Chondrocyte (in vitro differentiated cells): ENCODE measurements at places on chromosomes 4 and X. TPM values are rescaled to one million over a fixed set of nuclear protein-coding genes. Genes with fewer than 3 reads are reported as not detected.

DNA sequence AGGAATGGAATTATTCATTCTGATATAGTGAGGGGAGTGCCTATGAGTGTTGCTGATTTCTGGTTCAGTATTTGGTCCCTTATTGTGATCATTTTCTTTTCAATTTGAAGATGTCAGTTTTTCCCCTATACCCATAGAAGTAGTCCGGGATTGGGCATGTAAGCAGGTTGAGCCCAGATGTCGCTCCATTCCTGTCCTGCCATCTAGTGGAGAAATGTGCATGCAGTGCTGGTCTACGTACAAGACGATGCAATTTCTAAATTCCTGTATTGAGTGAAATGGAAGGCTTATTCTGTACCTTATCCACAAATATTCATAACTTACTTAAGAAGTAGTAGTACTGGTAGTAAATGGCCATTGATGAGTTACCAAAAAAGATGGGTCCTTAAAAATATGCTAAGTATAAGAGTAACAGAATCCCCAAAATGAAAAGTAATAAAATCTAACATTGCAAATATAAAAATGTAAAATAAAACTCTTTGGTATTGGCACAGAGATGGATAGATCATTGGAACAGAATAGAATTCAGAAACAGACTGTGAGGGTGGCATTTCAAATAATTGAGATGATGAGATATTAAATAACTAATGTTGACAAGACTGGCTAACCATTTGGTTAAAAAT lies 60.9 kb downstream of the UGT8 start:
- peaks cover 52% of the 10 kb centered on the region for H3K27me3 ChIP-seq
- H3K4me1 ChIP-seq = no peaks in the 10 kb centered on the region
- no peak overlapping the region for H3K27ac ChIP-seq
- H3K36me3 ChIP-seq = no peaks in the 10 kb centered on the region
- H3K4me3 ChIP-seq = no peak overlapping the region
- DNase-seq = no peak

DNA sequence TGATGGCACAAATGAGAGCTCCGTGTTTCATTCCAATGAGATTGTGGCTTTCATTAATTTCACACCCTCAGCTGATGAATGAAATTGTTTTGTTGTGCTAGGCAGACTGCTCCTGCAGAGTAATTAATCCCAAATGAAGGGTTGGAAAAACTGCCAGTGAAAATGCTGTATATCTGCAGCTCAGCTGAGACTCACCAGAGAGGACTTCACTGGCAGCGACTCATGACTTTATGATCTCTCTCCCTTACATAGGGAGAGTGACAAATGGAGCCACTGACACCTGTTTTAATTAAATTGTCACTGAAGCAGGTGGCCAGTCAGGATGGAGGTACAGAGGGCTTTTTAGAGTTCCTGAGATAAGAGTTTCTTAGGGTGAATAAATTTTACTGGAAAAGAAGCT lies 24.8 kb downstream of the GRXCR1 start:
- no peaks in the 10 kb centered on the region for H3K36me3 ChIP-seq
- no peak for DNase-seq
- no peaks in the 10 kb centered on the region for H3K27me3 ChIP-seq
- H3K27ac ChIP-seq = no peak overlapping the region
- H3K4me3 ChIP-seq = no peak overlapping the region

- no peak overlapping the region for H3K4me3 ChIP-seq
- no peaks in the 10 kb centered on the region for H3K4me1 ChIP-seq
- H3K27me3 ChIP-seq = no peaks in the 10 kb centered on the region
- no peaks in the 10 kb centered on the region for H3K36me3 ChIP-seq
- no peak for DNase-seq
Measured at GRCh38 chrX:148333989-148334388, 166.4 kb upstream of the AFF2 start.

GRCh38 chr4:152187693-152188092 lies 348.2 kb downstream of the FBXW7 start:
- H3K36me3 ChIP-seq = peaks cover 2% of the 10 kb centered on the region
- no peak overlapping the region for H3K27ac ChIP-seq
- H3K4me1 ChIP-seq = peaks cover 2% of the 10 kb centered on the region
- H3K27me3 ChIP-seq = peaks cover 17% of the 10 kb centered on the region
- H3K4me3 ChIP-seq = no peak overlapping the region
- no peak for DNase-seq

- H3K36me3 ChIP-seq = no peaks in the 10 kb centered on the region
- H3K27ac ChIP-seq = no peak overlapping the region
- DNase-seq = no peak
- no peaks in the 10 kb centered on the region for H3K4me1 ChIP-seq
- no peak overlapping the region for H3K4me3 ChIP-seq
Measured at GRCh38 chr4:111546881-111547280, 598.4 kb upstream of the FAM241A start.

DNA sequence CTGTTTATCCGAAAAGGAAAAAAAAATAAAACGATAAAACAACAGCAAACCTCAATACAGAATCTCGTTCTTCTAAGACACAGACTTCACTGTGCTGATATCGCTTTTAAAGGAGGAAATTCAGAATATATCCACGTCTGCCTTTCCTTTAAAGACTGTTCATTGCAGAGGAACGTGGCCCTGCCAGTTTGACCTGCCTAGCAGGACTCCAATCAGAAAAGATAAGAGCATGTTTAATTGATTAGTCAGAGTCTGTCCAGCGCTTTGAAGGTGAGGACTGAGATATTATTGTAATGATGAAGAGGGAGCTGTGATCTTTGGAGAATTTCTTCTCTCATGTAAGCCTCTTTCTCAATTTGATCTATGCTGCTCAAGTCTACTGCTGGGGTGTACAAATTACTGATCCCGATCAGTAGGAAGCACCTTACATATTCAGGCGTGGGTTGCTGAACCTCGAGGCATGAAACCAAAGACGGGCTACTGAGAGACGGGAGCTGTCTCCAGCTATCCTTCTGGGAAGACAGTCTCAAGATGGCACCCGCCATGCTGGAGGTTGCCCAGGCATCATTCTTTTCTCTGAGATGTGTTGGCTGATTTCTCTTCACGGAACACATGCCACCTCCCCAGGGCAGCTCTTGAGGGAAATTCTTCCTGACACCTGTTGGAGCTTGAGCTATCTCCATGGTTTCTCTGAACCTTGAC lies 146.1 kb downstream of the SHOX start:
- no peaks in the 10 kb centered on the region for H3K36me3 ChIP-seq
- H3K4me3 ChIP-seq = no peak overlapping the region
- peaks cover 35% of the 10 kb centered on the region for H3K27me3 ChIP-seq
- peaks cover 3% of the 10 kb centered on the region for H3K4me1 ChIP-seq

Gene SPANXN3
- total RNA-seq = not detected in 3 replicates

GRCh38 chr4:134702374-134702773 lies 500.8 kb upstream of the PABPC4L start:
- H3K4me1 ChIP-seq = no peaks in the 10 kb centered on the region
- peaks cover 4% of the 10 kb centered on the region for H3K36me3 ChIP-seq
- H3K27ac ChIP-seq = no peak overlapping the region
- no peaks in the 10 kb centered on the region for H3K27me3 ChIP-seq
- H3K4me3 ChIP-seq = no peak overlapping the region

GRCh38 chr4:7415927-7416686 lies 18.6 kb downstream of the PSAPL1 start:
- no peak overlapping the region for H3K4me3 ChIP-seq
- no peak for DNase-seq
- no peaks in the 10 kb centered on the region for H3K4me1 ChIP-seq
- no peaks in the 10 kb centered on the region for H3K36me3 ChIP-seq
- peaks cover 33% of the 10 kb centered on the region for H3K27me3 ChIP-seq

DNA sequence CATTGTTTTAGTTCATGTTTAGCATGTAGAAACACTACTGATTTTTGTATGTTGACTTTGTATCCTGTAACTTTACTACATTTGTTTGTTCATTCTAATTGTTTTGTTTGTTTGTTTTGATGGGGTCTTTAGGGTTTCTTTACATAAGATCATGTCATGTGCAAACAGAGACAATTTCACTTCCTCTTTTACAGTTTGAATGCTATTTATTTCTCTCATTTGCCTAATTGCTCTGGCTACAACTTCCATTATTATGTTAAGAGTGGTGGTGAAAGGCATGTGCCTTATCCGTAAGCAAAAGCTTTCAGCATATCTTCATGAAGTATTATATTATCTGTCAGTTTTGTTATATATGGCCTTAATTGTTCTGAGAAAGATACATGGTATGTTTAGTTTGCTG lies 571.1 kb downstream of the PCDH7 start:
- no peak overlapping the region for H3K27ac ChIP-seq
- peaks cover 3% of the 10 kb centered on the region for H3K36me3 ChIP-seq
- DNase-seq = no peak
- no peaks in the 10 kb centered on the region for H3K27me3 ChIP-seq

- peaks cover 13% of the 10 kb centered on the region for H3K4me1 ChIP-seq
- H3K27me3 ChIP-seq = peaks cover 19% of the 10 kb centered on the region
- no peak overlapping the region for H3K27ac ChIP-seq
- no peak for DNase-seq
- H3K36me3 ChIP-seq = no peaks in the 10 kb centered on the region
Measured at GRCh38 chr4:55736605-55737183, 82.9 kb upstream of the EXOC1L start.

Gene TMSB15A
- 1.1 to 4.6 TPM (median 4.4 TPM) in 3 replicates for total RNA-seq

DNA sequence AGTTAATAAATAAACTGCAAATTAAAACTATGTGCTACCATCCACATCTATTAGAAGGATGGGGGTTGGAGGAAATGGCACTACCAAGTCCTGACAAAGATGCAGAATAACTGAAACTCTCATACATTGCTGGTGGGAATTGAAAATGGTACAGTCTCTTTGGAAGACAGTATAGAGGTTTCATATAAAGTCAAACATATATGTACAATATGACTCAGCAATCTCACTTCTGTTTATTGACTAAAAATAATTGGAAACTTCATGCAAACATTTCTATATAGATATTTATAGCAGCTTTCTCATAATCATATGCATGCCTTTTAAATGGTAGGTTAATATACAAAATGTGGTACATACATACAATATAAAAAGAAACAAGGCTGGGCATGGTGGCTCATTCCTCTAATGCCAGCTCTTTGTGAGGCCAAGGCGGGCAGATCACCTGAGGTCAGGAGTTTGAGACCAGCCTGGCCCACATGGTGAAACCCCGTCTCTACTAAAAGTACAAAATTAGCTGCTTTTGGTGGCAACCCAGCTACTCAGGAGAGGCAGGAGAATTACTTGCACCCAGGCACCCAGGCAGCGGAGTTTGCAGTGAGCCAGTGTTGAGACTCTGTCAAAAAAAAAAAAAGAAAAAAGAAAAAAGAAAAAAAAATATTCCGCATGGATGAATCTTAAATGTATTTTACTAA lies 225.0 kb upstream of the CXXC4 start:
- no peak overlapping the region for H3K27ac ChIP-seq
- peaks cover 8% of the 10 kb centered on the region for H3K27me3 ChIP-seq
- H3K4me1 ChIP-seq = no peaks in the 10 kb centered on the region
- no peak overlapping the region for H3K4me3 ChIP-seq
- no peaks in the 10 kb centered on the region for H3K36me3 ChIP-seq

- H3K27me3 ChIP-seq = no peaks in the 10 kb centered on the region
- DNase-seq = no peak
- peaks cover 8% of the 10 kb centered on the region for H3K36me3 ChIP-seq
- H3K4me3 ChIP-seq = no peak overlapping the region
- H3K27ac ChIP-seq = peak overlapping the region; percentile 73
- peaks cover 15% of the 10 kb centered on the region for H3K4me1 ChIP-seq
Measured at GRCh38 chr4:84870398-84871163, 95.9 kb downstream of the WDFY3 start.

DNA sequence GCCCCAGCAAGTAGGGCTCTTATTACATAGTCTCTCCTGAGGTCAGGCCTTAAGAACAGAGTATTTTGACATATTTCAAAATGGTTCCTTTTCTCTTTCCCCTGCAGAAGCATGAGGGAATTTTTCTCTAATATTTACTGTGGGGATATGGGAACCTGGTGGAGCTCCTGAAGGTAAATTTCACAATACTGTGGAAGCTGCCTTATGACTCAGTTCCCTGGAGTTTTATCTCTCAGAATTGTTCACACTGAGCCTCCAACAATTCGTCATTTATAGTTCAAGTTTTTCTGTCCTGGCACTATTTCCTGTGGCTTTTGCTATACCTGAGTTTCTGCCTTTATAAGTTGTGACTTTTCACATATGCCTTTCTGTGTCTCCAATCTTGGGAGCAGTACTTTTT lies 607.2 kb upstream of the NDST4 start:
- H3K36me3 ChIP-seq = no peaks in the 10 kb centered on the region
- no peaks in the 10 kb centered on the region for H3K4me1 ChIP-seq
- no peak overlapping the region for H3K4me3 ChIP-seq

Gene RBM47
- total RNA-seq = 0.12 to 0.26 TPM (median 0.12 TPM) in 3 replicates

- no peak overlapping the region for H3K4me3 ChIP-seq
- no peaks in the 10 kb centered on the region for H3K4me1 ChIP-seq
- no peak overlapping the region for H3K27ac ChIP-seq
Measured at GRCh38 chr4:148842843-148843242, 400.6 kb upstream of the NR3C2 start.

Gene ASB5
- 0.90 TPM in 1 of 3 replicates, not detected in the others for total RNA-seq

DNA sequence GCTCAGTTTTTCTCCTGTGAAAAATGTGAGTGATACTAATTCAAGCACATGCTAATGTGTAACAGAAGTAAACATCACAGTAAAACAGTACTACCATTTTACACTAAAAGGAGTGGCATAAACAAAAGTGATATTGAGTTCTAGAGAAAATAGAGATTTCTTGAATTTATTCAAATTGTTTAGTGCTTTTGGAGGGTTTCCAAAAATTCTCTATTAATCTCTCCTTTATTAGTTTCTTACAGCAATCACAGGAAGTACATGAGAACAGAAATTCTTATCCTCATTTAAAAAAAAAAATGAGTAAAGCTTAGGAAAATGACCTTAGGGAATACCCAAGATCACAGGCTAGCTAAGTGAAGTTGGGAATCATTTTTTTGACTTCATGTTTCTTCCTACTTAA lies 459.7 kb upstream of the GALNTL6 start:
- no peaks in the 10 kb centered on the region for H3K27me3 ChIP-seq
- H3K36me3 ChIP-seq = no peaks in the 10 kb centered on the region
- no peaks in the 10 kb centered on the region for H3K4me1 ChIP-seq
- no peak for DNase-seq
- H3K4me3 ChIP-seq = no peak overlapping the region

Gene TLR1
- total RNA-seq = 0.15 to 1.1 TPM (median 0.38 TPM) in 3 replicates

Gene DCAF4L1
- total RNA-seq = 0.10 to 0.24 TPM in 2 of 3 replicates, not detected in the other

Gene MAGEB2
- total RNA-seq = not detected in 3 replicates

DNA sequence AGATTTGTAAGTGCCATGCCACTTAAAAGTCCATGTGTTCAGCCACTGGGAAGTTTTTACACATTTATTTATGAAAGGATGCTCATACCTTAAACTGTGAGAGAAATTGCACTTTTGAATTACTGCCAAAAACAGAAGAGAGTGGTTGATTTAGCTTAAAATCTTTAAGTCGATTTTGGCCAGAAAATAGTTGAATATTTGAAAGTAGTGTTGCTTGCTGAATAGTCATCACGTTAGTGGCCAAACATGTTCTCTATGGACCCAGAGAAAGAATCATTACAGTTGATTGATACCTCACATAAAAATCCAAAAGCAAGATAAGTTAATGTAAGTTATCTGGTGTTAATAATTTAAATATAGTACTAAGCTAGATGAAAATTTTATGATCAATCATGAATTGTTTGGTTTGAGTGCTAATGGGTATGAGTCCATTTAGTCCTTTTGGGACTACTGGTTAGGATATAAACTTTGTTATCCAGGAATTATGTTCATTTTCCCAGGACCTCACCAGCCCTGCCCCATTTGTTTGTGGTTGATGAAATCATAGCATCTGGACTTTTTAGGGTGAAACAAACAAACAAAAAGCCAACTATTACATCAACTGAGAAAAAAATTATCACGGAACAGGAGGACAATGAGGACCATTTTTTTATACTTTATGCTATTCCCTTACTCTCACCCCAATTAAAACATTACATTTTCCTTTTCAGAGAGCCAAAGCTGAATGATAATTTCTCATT lies 6.3 kb downstream of the GIMD1 start:
- H3K27ac ChIP-seq = no peak overlapping the region
- no peaks in the 10 kb centered on the region for H3K36me3 ChIP-seq
- H3K27me3 ChIP-seq = peaks cover 3% of the 10 kb centered on the region
- H3K4me1 ChIP-seq = peaks cover 15% of the 10 kb centered on the region
- no peak for DNase-seq
